ENCODE measurements at places on chromosomes 7 and 10.

- no peak for DNase-seq
Observed at GRCh38 chr10:35855155-35855947, 213.3 kb upstream of the FZD8 start.

DNA sequence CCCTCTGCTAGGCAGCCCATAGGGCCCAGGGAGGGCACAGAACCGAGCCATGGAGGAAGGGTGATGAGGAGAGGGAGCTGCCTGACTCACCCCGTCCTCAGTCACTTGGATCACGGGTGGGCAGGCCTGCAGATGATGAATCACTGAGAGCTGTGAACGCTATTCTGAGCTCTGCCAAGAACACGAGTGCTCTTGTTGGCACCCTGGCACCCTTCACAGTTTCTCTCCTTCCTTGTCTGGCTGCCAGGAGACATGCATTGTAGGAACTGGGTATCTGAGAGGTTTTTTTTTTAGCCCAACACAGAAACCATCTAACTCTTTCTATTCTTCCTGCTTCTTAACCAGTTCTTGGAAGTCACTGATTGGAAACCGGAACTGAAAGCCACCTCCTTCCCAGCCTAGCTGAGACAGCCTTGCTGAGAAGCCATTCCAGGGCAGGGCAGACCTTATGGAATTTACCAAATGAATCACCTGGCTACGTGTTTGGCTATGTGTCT lies 82.1 kb downstream of the SLC37A3 start:
- DNase-seq = peak; percentile 26

- no peak for DNase-seq
Observed at GRCh38 chr7:121440857-121441503, 44.9 kb upstream of the FAM3C start.

GRCh38 chr7:153088601-153089000 lies 329.0 kb downstream of the ACTR3B start:
- DNase-seq = no peak

GRCh38 chr7:2838451-2838850 lies 5.7 kb downstream of the GNA12 start:
- no peak for DNase-seq

DNA sequence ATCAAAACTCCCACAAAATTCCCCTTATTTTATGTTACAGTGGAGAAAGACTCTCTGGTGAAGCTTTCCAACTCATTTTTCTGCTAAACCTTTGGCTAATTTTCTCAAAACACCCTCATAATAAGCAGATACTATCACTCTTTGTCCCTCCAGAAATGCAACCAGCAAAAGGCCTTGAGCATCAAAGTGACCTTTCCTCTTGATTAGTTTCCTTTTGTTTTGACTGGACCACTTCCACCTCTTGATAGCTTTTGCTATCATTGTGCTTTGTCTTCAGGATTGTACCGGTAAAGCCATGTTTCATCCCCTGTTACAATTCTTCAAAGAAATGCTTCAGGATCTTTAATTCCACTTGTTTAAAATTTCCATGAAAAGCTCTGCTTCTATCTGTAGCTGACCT lies 115.1 kb upstream of the SLC13A1 start:
- DNase-seq = no peak

DNA sequence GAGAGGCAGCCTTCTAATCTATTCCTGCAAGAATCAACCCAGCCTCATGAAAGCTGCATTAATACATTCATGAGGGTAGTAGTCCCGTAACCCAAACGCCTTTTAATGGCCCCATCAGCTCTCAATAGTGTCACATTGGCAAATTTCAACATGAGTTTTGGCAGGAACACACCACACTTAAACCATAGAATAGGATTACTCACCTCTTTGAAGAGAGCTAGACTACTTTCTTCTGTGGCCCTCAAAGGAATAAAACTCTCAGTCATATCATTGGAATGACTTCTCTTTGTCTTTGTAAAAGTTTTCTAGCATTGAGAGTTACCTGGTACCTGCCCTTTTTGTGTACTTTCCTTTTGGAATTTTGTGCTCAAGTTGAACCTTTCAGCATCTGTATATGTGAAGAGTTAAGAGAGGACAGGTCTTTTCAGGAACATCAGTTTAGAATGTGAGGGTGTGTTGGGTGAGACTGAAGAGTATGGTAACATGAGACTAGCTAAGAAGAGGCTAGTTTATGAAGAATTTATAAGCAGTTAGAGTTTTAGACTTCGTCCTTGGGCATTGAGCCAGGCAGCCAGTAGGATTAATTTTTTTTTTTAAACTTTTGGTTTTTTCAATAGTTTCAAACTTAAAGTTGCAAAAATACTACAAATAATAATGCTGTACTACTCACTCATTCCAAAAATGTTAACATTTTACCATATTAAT lies 92.6 kb downstream of the MLLT10 start:
- DNase-seq = no peak

- no peak for DNase-seq
Observed at GRCh38 chr7:136033413-136034031, 56.4 kb upstream of the MTPN start.

DNA sequence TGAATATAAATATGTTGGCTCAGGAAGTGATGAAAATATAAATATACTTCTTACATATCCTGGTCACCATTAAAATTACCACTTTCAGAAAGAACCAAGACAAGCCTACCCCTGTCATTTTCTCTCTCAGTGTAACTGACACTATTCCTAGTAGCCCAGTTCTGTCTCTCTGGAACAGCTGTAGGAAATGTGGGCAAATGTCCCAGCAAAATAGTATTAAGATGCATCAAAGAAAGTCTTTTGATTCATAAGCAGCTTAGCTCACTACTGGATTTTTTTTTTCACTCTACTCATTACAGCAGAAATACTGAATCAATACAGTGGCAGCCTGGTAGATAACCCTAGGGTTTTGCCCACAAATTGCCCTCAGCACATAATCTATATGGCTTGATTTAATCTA lies 290.9 kb downstream of the DNAJB9 start:
- DNase-seq = no peak

GRCh38 chr10:91768123-91768522 lies 30.1 kb upstream of the TNKS2 start:
- no peak for DNase-seq

DNA sequence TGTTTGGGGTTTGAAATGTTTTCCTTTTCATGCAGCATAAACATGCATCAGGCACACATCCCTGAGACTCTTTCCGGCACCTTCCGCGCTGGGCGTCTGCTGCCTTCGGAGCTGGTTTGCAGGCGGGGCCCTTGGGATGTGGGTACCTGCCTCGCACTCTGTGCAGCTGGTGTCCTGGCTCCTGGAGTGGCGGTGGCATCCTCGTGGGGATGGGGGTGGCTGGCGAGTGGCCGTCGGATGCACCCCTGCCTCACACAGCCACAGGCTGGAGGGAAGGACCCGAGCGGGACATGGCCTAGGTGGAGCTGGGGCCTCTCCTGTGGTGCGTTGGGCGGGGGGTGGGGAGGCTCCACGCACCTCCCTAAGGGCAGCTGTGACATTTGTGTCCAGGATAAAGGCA lies 68.5 kb upstream of the ADGRA1 start:
- DNase-seq = no peak

GRCh38 chr10:77037735-77038403 lies 599.7 kb downstream of the KCNMA1 start:
- DNase-seq = no peak

DNA sequence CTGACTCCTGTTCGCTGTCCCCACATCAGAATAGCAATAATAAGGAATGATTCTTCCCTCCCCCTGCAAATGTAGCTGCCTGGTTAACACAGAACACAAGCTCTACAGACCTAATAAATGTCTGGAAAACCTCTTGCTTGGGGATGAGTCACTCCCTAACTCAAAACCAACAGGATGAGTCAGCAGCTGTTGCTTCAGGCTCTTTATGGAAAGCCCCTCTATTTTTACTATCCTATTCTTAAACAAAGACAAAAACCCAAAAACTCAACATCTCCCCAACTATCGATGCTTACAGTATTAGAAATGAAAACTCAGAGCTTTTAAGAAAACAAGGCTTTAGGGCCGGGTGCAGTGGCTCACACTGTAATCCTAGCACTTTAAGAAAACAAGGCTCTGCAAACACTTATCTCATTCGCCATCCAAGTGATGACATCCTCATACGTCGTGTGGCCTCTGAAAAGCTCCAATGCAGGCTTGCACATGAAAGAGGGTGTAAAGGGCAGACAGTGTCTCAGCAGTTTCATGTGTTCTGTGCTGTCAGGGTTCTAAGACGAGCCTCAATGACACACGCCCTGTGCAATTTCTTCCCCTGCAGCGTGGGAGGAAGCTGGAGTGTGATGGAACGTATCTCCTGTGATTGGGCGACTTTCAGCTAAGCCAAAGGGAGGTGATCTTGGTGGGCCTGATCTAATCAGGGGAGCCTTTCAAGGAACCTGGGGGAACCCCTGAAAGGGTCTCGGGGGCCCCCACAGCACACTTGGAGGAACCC lies 70.1 kb downstream of the AMZ1 start:
- DNase-seq = no peak

GRCh38 chr10:53719658-53720057 lies 947.1 kb upstream of the MBL2 start:
- DNase-seq = no peak

GRCh38 chr7:75905785-75906604 lies 9.0 kb upstream of the POR start:
- peak; percentile 81 for DNase-seq

DNA sequence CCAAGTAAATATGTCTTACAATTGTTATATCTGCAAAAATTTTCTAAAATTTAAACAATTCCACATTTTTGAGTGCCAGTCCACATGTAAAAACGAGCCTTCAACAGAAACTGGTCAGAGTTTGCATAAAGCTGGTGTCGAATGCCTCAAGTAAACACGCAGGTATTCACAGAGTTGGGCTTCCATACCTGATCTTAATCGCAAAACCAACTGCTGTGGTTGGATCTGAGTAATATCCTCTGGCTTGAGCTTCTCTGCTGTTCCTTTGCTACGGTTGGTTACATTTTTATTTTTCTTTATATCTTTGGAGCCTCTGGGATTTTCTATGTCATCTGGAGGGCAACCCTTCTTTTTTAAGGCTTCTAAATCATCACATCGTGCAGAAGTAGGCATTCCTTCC lies 28.4 kb downstream of the ITGB1 start:
- DNase-seq = no peak

All from left lung (tissue), 14 donors.